ENCODE measurements at places on chromosomes 4 and X.

GRCh38 chrX:50812995-50813842 lies 775 bp downstream of the SHROOM4 start:
- no peak for DNase-seq

DNA sequence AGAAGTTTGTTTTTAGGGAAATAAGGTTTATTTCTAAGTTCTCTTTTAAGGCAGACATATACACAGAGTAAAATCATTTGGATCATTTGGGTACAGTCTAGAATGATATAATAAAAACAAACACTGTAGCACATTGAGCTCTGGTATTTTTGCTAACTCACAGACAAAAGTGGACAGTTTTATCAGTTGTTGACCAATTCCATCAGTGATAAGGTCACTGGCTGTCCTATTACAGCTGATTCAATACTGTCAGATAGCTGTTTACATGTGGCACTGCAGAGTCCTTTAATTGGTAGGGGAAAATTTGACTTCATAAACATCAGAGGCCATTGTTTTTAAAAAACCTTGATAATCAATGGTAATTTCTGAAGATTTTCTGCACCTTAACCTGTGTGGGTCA lies 3.5 kb downstream of the IBSP start:
- DNase-seq = no peak

DNA sequence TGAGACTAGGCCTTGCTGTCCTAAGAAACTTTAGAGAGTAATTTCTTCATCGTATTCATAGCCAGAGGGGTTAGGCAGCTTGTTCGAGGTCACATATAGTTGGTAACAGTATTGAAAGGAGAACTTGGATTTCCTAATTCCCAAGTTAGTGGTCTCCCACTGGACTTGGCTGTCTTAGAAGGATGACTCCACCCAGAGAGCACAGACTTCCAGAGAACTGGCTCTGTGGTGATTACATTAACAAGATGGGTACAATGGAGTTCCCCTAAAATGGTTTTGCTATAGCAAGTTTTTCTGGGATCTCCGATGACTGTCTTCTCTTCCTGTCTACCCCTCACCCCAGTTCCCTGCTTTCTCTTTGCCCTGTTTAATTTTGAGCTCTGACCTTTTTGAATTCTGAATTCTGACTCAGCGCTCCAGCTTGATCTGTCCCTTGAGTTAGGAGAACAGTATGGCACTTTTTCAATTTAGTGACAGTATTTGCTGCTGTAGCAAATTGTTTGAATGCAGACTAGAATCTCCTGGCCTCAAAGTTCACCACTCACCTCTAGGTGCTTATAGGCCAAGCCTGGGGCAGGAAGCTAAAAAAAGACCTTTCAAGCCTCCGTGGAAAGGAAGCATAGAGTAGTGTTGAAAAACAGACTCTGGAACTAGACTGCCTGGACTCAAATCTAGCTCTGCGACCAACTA lies 6.9 kb downstream of the MSN start:
- DNase-seq = no peak

DNA sequence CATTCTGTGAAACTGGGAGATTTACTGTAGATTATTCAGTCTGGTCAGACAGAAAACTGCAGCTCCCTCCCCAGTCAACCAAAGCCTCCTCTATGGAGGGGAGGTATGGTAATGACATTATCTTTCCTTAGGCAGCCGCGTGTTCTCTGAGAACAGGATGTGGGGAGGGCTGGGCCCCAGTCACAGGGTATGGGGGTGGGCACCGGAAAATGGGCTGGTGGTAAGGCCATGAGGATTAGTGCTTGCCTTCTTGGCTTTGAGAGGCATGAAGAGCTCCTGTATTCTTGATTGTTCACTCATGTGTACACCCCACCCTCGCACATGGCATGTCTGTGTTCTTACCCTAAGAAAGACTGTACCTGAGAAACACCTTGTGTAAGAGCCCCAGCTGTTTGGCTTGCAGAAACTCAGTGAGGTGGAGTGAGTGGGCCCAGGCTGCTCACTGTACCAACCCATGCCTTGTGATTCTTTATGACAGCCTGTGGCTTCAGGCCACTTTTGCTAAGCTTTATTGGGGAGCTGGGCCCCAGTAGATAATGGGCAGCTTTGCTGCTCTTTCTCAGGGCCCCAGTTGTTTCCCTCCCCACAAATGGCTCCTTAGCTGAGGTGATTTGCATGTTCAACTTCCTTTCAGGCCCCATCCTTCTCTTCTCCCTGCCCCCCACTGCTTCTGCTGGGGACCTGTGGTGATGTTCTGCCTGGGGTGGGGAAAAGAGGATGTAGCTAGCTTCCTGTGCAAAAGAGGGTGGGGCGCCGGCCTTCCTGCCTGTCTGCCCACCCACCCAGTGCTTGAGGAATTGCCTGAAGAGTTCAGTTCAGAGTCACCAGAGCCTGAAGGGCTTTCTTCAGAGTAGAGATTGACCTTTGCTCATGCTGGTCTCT lies 30.7 kb downstream of the MSN start:
- DNase-seq = peak; percentile 27

DNA sequence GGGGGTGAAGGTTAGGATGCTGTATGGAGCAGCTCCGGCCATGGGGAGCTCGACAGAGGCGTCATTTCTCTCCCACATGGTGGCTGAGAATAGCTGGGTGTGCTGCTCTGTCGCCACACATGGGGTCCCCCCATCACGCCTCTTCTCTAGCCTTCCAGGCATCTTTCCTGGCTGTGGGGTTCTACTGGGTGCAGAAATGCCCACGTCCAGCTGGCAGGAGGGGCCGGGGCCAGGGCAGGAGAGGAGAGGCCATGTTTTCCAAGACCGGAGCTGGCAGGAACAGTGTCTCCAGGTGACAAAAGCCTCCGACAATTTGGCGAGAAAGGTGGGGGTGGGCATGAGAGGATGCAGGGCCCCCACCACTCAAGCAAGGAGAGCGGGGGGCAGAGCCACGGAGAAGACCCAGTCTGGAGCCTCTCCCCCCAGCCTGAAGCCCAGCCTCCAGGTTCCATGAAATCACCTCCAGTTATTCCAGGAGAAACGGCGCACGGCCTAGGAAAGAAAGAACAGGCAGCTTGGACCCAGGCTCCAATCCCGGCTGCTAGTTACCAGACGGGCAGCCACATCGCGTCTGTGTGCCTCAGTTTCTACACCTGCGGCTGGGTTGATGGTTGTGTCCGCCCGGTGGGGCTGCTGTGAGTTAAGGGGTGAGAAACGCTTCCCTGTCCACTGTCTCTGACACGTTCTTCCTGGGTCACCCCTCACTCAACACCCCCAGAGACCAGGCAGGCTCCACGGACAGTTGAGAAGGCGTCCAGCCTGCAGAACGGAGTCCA lies 27.4 kb upstream of the SPON2 start:
- DNase-seq = no peak

DNA sequence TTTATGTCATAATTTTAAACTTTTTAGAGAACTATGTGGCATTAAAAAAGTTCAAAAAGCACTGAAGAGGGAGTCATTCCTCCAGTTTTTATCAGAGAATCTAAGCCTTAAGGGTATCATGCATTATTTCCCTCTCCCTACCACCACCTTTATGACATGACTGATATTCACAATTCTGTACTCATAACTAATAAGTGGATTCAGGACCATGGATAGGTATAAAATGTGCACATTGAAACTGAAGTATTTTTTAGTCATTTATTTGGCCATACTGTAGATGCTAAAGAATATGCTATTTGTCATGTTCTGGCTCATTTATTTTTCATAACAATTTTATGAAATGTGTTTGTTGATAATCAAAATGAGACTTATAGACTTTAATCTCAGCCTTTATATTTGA lies 897.5 kb upstream of the AGA start:
- DNase-seq = no peak

DNA sequence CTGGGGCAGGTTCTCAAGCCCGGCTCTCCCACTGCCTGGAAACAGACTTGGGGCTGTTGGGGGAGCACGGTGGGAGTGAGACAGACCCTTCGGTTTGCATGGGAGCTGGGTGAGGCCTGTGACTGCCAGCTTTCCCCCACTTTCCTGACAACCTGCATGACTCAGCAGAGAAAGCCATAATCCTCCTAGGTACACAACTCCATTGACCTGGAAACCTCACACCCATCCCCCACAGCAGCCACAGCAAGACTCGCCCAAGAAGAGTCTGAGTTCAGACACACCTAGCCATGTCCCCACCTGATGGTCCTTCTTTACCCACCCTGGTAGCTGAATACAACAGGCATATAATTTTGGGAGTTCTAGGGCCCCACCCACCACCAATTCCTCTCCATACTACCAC lies 57.6 kb upstream of the UBQLN2 start:
- DNase-seq = no peak

DNA sequence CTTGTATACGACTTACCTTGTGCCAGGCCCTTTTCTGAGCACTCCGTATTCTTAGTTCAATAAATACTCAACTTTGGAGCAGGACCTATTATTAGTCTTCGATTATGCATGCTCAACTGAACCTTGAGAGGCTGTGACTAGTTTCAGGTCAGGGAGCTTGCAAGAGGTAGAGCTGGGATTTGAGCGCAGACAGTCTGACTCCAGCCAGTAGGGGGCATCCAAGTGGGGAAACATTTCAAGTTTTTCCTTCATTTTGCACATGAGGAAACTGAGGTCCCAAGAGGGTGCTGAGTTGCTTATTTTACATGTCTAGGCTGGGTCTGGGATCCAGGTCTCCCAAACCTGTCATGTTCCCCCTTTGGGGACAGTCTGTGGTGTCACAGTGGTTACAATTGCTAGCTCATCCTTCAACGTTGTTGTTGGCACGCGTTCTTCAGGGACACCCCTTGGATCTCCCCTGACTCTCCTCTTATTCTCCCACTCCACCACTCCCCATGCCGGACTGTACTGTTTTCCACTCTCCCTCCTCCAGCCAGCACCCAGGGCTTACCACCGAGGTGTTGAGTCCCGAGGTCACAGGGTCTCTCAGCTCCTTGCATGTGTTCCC lies 6.7 kb upstream of the PRICKLE3 start:
- DNase-seq = no peak

DNA sequence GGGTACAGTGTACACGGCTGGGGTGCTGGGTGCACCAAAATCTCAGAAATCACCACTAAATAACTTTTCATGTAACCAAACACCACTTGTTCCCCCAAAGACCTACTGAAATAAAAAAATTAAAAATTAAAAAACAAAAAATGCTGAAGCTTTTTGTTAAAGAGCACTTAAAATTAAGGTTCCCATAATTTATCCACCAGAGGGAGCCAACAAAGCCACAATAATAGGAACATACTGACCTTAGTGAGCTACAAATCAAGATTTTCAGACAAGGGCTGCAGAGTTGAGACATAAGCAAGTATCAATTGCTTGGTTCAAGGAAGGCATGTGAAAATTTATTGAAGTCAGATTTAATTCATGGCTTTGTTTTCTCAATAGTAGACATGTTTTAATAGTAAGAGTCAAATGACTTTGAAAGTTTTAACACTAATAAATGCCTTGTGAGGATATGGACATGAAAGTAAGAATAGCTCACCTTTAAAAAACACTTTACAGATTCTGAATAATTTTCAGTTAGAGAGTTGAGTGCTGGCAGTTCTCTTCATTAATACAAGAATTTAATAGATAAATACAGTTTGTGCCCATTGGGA lies 43.0 kb upstream of the SCOC start:
- no peak for DNase-seq

GRCh38 chr4:98383431-98384106 lies 122.4 kb downstream of the RAP1GDS1 start:
- no peak for DNase-seq

DNA sequence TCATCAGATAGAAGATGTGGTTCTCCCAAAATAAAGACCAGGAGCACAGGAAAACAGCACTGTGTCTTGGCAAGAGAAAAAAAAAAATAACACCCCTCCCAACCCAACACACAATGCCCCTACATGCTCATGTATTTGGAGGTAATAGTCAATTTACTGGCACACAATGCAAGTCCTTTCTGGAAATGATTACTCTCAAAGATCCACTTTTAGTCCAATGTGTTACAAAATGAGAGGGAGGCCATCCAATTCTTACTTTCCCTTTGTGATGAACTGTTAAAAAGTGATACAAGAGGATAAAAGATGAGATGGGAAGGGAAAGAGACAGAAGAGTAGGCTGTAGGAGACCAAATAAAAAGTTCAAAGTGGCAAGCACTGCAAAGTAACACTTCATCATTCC lies 180.3 kb upstream of the DKK2 start:
- no peak for DNase-seq

DNA sequence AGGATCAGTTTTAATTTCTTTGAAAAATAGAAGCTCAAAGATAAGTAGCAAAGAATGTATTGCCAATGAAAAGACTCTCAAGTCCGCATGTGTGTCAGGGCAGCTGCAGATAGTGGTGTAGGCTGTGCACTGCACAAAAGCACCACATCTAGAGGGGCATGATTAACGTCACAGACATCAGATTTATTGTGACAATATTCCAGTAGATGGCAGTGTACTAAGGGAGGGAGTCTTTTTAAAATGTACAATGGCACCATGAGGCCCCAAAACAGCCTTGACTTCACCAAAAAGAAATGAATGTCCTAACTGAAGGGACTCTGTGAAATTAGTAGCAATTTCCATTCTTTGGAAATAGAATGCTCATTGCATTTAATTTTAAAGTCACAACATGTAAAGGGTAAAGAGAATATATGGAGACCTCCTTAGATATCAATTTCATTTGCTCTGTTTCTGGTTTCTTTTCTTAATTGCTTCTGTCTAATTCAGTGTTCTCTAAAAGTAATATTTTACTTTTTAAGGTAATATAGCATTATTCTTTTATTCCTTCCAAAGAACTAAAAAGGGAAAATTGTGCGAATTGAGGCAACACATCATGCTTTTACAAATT lies 98.4 kb downstream of the ZNF827 start:
- DNase-seq = no peak

- DNase-seq = no peak
These were observed 98.8 kb upstream of the IQCM start for GRCh38 chr4:149914119-149915115.

DNA sequence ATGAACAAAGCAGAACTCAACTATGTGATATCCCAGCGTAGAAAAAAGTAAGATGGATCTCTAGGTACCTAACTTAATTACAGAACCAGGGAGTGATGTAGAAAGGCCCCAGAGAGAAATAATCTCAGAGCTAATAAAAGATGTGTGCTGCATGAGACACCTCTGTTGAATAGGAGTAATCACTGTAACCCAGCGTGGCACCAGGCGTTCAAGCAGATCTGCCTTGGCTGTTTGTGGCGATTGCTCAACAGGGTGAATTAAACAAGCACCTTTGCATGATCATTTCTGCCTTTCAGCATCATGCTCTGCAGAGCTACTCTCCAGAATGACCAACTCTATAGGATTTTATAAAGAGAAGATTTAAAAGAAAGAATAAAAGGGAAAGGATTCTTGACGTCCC lies 81.7 kb upstream of the KCNIP4 start:
- DNase-seq = no peak

- DNase-seq = no peak
These were observed 94.8 kb upstream of the ELOVL6 start for GRCh38 chr4:110292994-110293744.

- no peak for DNase-seq
These were observed 998.8 kb downstream of the GLUD2 start for GRCh38 chrX:122046226-122046625.
